GM13976 (cell line): ENCODE measurements at places on chromosomes 5 and 9.

DNA sequence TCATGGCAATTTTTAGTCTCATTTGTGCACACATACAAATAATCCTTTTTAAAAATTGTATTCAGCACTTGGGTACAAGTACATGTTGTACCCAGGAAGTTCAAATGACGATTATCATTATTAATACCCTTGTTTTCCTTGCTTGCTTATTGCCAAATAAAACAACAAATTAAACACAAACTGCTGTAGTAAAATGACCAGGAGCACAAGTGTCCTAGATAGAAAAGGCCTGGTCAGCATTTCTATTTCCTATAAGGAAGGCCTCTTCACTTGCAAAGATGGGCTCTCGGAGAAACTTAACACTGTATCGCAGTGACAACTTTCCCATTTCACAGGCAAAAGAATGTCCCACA is 34.7 kb upstream of the PLPP1 start:
- DNase-seq = no peak

- DNase-seq = no peak
Observed at GRCh38 chr5:178467205-178467567, 123.0 kb downstream of the COL23A1 start.

GRCh38 chr5:109911731-109912130 is 222.0 kb downstream of the MAN2A1 start:
- DNase-seq = no peak

DNA sequence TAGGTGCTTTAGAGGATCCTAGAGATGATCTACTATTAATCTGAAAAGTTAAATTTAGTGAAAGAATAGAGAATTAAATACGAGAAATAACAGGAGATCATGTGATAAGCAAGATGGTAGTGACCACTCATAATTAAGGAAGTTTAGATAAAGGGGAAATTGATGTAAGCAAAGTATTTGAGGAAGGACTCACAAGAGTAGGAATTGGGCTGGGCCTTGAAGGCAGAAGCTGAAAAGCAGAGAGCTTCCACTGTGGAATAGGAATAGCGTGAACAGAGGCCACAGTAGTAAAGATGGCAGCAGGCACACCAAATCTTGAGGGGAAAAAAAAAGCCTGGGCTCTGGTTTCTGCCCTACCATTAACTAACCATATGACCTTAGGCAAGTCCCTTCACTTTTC is 38.0 kb downstream of the KIF24 start:
- no peak for DNase-seq
